ENCODE measurements at places on chromosomes 12 and 14.

- no peak for DNase-seq
Observed at GRCh38 chr12:109567296-109567695, 6.0 kb downstream of the MMAB start.

GRCh38 chr12:108605690-108606406, 8.0 kb upstream of the TMEM119 start:
- DNase-seq = no peak

DNA sequence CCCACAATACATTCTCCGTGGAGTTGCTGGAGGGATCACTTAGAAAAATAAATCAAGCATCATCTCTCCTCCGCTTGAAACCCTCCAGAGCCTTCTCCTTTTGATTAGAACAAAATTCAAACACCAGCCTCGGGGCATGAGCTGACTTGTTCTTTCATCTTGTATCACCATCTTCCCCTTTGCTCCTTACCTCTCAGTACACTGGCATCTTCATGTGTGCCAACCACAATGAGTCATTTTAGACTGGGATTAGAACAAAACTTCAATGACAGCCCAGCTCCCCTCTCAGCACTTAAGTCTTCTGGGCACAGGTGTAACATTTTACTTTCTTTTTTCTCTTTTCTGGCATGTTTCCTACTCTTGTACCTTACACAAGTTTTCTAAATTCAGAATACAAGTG, 1159.2 kb upstream of the TMEM132C start:
- no peak for DNase-seq

GRCh38 chr12:19695244-19696098, 256.2 kb downstream of the AEBP2 start:
- DNase-seq = no peak

DNA sequence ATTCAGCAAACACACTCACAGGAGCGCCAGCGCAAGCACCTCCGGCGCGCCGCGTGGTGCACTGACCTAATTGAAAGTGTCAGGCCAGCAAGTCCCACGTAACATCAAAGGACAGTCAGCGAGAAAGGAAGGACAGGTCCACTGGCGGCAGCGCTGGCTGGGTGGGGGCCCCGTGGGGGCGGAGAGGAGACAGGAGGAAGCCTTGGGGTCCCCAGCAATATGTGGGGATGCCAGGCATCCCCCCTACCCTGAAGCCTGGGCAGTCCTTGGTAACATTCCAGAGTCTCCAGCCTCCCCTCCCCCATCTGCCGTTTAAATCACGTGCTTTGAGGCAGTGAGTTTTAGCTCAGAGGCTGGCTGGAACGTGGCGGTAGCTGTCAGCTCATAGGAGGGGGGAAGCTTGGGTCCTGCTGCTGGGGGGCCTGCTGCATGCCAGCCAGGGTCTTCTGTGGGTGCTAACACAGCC, 159.2 kb downstream of the CALM1 start:
- no peak for DNase-seq

- no peak for DNase-seq
Observed at GRCh38 chr12:49440035-49440434, 72.8 kb downstream of the SPATS2 start.
